H4 (cell line): ENCODE measurements at places on chromosomes 1 and 21. TPM values are rescaled to one million over a fixed set of nuclear protein-coding genes. Genes with fewer than 3 reads are reported as not detected.

- no peak for DNase-seq
Measured at GRCh38 chr21:46031484-46031883, 49.9 kb downstream of the COL6A1 start.

DNA sequence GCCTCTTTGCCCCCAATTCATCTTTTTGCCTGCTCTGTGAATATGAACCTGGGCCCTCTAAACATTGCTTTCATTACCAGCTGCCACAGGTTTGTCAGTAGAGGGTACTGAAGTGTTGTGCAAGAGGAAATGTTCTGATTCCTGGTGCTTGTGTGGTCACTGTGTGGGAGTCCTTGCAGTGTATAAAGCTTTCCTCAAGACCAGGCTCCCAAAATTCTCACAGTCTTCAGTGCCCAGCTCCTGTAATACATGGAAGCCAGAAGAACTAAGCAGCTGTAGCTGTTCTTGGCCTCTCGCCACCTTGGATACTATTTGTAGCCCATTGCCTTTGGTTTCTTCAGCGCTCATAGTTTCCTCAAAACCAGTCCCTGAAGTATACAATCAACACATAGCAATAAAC lies 1046.2 kb downstream of the BRINP3 start:
- DNase-seq, result peak; percentile 40

- no peak for DNase-seq
Measured at GRCh38 chr21:17479606-17480005, 33.2 kb upstream of the CXADR start.

Gene BEND5
- total RNA-seq, result 0.16 and 1.6 TPM in 2 replicates

Gene AVPR1B
- total RNA-seq, result not detected in 2 replicates

Gene ZNF593OS
- not detected in 2 replicates for total RNA-seq

DNA sequence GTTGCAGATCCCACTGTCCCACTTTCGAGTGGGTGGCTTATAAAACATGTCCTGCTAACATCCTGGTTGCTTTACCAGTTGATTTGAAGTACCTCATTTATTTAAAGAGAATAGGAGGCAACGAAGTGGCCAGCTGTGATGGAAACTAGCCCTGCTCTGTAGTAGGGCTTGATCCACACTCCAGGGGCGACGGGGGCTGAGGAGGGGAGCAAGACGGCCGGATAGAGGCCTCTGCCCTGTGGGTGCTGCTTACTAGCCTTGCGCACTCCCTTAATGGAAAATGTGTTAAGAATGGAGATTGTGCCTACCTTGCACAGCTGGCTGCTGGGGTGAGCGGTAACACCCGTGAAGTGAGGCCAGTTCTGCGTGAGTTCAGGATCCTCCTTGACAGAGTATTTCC lies 41.1 kb upstream of the PWP2 start:
- no peak for DNase-seq

GRCh38 chr1:48066936-48067335 lies 69.8 kb upstream of the TRABD2B start:
- no peak for DNase-seq

DNA sequence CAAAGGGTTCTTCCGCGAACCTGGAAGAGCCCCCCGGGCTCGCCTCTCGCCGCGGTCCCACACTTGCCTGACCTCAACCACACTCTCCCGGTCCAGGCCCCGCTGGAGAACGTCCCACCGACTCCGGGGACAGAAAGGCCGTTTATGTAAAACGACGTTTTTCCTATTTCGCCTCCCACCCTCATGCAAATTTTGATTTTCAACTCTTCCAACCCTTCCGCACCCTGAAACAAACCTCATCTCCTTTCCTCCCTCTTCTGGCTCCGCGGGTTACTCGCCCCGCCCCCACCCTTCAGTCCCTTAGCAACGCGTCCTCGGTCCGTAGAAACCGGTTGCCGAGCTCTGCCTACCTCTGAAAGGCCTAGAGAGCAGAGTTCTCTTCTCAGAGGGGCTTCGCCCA lies at the start of gene C1orf141:
TSS of gene C1orf141 (minus strand) at position 276 of the 400 bp plus-strand sequence. CDS start 7,730 bp downstream, outside the sequence.
- DNase-seq, result no peak

- no peak for DNase-seq
Measured at GRCh38 chr1:56227401-56227800, 352.0 kb downstream of the PLPP3 start.

GRCh38 chr1:30986755-30987154 lies 78.2 kb upstream of the SDC3 start:
- DNase-seq, result no peak

Gene CYP2J2
- 6.1 and 6.5 TPM in 2 replicates for total RNA-seq

DNA sequence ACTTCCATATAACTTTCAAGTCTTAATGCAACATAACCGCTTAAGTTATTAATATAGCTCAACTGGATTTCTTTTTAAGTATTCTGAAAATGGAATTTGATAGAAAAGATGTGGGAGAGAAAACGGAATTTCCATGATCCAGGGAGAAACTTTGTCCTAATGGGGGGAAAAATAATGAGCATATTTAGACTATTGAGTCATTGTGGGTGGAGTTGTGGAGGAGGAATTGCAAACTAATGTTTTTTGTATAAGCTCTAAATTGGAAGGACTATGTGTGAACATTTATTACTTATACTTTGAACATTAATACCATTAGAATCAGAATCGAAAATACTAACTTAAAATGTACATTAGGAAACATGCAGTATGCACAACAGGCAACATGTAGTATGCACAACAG lies 159.9 kb upstream of the NEGR1 start:
- DNase-seq, result no peak

GRCh38 chr1:238960071-238960470 lies 426.3 kb upstream of the CHRM3 start:
- peak; percentile 89 for DNase-seq

DNA sequence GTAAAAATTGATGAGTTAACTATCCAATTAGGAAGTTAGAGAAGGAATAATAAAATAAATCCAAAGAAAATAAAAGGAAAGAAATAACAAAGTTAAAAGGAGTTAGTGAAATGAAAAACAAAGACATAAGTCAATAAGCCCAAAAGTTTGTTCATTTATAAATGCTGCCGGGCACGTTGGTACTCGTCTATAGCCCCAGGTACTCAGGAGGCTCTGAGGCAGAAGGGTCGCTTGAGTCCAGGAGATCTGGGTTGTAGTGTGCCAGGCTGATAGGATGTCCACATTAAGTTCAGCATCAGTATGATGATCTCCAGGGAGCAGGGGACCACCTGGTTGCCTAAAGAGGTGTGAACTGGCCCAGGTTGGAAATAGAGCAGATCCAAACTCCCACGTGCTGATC lies 35.5 kb upstream of the VANGL1 start:
- DNase-seq, result no peak

DNA sequence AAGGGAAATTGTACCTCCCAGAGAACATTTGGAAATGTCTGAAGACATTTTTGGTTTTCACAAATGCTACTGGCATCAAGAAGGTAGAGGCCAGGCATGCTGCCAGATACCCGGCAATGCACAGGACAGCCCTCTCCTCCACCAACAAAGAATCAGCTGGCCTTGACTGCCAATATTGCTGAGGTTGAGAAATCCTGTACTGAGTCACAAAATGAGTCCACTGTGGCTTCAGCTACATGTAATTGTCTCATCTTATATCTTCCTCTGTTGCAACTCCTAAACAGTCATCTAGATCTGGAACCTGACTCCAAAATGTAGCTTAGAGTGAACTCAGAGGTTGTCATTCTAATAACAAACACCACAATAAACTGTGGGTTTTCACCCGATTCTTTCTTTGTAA lies 327.5 kb upstream of the POGK start:
- DNase-seq, result peak; percentile 47

- no peak for DNase-seq
Measured at GRCh38 chr21:15301736-15302135, 236.9 kb upstream of the NRIP1 start.

DNA sequence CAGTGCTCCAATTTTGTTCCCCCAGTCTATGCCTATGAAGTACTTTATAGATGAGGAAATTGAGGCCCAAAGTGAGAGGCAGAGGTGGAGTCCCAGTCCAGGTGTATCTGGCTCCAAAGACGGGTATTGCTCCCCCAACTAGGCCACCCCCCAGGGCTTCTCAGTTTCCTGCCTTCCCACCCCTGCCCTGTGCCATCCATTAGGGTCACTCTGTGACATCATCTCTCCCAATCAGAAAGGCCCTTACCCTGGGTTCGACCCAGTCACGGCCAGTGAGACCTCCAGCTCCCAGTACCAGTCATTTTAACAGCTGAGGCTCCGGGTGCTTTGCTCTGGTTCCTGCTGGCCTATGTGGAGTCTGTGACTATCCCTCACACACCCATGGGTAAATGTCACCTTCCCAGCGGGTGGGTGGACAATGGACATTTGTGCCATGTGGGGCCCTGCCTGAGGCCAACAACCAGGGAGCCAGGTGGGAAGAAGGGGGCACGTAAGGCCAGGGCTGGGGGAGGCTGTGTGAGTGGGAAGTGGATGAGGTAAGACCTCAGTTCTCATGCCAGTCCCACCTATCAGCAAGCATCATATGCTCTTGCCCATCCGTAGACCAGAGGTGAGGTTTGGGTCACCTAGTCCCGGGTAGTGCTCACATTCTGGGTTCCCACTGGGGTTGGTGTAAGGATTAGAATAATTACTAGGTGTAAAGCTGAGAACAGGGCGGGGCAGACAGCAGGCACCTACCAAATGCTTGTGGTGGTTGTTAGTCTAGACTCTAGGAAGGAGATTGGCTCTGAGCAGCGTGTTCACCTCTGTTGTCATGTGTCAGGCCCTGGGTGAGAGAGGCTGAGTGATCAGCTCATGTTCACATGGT lies 685.9 kb downstream of the MATN1 start:
- no peak for DNase-seq

Gene NUP210L
- 0.02 TPM in 1 of 2 replicates, not detected in the other for total RNA-seq

- no peak for DNase-seq
Measured at GRCh38 chr1:248834343-248834940, 3.6 kb upstream of the ZNF672 start.

- no peak for DNase-seq
Measured at GRCh38 chr21:46437511-46437910, 21.2 kb upstream of the DIP2A start.

DNA sequence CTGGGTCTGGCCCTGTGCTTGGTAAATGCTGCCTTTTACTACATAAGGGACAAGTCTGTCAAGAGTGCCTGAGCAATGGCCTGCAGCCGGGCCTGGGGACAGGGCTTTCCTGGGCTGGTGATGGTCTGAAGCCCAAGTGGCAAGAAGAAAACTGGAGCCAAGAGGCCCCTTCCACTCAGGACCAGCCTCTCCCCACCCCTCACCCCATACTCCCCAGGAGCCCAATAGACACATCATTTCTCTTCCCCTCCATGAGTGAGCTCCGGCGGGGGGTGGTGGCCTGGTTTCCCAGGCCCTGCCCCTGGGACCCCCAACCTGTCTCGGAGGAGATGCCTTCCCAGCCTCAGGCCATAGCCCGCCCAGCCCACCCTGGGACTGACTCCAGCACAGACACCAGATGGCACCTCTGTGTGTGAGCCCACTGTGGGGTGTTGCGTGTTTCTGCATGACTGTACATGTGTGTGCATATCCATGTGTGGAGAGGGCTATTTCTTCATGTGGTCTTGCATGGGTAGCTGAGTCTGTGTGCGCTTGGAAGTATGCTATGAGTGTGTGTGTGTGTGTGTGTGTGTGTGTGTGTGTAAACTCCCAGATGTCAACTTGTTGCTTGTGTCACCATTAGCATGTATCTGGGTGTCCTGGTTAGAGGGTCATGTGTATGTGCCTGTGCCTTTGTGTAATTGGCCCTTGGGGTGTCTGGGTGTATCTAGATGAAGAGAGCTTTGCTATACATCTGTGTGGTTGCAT lies 14.3 kb upstream of the LRP8 start:
- DNase-seq, result no peak

GRCh38 chr1:53143527-53143926 lies 1.1 kb upstream of the SLC1A7 start:
- DNase-seq, result no peak

DNA sequence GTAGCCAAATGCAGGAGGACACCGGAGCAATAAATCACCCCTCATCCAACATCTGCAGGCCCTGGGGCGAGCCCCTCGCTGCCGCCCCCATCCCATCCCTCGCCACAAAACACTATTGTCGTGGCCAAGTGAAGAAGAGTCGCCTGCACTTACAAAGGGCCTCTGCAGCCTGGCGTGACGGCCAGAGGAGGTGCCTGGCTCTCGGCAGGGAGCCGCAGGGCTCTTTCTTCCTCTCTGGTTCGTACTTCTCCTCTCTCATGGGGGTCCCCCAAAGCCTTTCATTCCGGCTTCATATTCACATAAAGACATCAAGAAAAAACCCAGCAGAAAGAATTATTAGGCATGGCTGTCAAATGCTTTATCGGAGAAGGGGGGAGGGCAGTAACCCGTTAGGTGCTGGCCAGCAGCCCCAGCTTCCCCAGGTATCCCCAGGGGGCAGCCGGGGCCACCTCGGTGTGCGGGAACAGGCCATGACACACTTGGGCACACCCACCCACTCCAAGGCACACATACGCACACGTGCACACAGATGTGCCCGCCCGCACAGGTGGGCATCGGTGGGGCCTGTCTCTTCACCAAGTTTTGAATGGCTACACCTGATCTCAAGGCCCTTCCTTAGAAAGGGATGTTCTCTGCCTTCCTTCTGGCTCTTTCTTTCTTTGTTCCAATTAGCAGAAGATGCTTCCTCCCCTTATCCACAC lies 149.1 kb downstream of the PRDM16 start:
- DNase-seq, result no peak

Gene LCE6A
- not detected in 2 replicates for total RNA-seq

- peak; percentile 5 for DNase-seq
Measured at GRCh38 chr1:7899741-7900140, 40.9 kb downstream of the TNFRSF9 start.

DNA sequence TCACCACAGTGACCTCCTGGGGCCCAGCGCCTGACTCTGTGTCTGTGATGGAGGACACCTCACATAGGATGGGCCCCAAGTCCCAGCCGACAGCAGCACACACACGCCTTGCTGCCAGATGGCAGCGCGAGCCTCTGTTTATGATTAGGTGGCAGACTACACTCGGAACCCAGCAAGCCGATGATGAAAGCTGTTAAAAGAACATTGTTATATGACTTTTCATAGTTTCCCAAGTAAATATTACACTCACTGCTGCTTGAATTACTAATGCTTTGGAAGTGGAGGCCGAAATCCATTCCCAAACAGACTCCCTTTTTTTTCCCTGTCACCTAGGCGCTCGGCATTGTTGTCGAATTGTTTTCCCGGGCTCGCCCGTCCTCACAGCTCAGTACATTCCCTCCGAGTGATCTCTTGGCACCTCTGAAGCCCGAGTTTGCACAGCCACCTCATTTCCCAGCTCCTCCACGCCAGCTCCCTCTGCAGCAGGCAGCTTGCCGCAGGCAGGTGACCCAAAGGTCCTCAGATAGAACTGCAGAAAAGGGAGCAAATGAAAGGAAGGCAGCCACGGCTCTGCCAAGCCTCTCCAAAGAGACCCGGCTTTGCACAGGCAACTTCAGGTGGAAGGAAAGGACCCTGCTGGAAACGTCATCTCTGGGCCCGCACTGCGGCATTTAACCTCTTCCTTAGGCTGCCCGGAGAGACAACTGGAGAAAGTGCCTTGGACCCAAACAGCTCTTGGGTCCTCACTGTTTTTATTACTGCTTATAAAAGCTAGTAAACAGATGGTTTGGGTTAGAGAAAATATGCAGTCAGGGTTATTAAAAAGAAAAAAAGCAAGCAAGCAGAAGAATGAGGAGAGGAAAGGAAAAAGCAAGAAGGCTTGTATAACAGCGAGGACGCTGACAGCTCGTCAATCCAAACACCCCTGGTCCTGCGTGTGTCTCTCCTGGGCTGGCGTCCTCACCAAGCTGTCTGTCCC lies 72.2 kb upstream of the SLC25A33 start:
- no peak for DNase-seq
